ENCODE measurements at places on chromosomes 11 and 22.

- no peak for DNase-seq
These were observed 116.5 kb downstream of the AASDHPPT start for GRCh38 chr11:106193956-106194355.

DNA sequence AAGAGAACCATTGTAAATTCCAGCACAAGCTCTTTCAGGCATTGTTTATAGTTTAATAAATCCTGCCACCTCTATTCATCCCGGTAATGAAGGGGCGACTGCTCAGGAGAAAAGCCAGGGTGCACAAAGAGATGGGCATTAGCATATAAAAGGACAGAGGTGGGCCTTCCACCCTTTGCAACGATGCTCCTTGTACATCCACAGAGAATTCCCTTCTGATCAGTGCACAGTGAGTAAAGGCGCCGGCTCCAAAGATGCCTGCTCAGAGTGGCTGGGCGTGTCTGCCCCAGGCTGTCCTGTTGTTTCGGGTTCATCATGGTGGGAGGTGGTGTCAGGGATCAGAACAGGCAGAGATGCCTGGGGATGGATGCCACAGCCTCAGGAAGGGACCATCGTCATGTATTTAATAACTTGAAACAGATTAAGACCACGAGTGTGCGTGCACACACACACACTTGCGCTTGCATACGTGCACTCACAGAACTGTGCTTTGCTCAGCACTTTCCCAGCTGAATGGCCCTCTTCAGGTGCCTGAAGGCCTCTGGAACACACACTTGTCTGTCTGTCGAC lies 305.0 kb downstream of the TBC1D22A start:
- no peak for DNase-seq

DNA sequence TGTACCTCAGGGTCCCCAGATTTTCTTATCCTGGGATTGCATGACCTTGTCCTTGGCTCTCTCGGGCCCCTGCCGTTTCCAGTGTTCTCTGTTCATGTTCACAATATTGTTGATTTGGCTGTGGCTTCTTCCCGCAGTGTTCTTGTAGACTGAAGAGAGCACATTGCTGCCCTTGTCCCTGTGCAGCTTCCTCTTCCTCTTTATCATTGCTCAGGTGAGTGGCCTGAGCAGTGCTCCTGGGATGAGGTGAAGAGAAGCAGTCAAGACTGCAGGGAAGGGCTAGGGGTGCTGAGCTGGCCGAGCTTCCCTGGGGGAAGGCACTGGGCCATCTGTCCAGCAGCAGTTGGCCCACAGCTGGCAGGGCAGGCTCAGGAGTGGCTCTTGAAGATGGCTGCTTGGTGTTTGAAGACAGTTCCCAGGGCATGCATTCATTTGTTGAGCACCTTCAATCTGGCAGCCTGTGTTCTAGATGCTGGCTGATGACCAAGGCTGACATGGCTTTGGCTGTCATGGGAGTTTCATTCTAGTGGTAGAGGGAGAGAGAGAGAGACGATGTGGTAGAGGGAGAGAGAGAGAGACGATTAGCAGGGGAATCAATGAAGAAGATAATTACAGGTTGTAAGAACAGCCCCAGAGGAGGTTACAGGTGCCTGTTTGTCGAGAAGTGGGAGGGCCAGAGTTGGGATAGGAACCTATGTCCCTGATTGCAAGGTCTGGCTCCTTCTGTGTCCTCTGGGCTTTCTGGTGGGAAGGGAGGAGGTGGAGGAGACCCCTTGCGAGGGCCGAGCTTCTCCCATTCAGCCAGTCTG lies 17.4 kb downstream of the BMAL1 start:
- DNase-seq = no peak

GRCh38 chr11:79119491-79120284 lies 321.1 kb downstream of the TENM4 start:
- no peak for DNase-seq

- DNase-seq = no peak
These were observed 29.8 kb downstream of the ABTB2 start for GRCh38 chr11:34327804-34328631.

DNA sequence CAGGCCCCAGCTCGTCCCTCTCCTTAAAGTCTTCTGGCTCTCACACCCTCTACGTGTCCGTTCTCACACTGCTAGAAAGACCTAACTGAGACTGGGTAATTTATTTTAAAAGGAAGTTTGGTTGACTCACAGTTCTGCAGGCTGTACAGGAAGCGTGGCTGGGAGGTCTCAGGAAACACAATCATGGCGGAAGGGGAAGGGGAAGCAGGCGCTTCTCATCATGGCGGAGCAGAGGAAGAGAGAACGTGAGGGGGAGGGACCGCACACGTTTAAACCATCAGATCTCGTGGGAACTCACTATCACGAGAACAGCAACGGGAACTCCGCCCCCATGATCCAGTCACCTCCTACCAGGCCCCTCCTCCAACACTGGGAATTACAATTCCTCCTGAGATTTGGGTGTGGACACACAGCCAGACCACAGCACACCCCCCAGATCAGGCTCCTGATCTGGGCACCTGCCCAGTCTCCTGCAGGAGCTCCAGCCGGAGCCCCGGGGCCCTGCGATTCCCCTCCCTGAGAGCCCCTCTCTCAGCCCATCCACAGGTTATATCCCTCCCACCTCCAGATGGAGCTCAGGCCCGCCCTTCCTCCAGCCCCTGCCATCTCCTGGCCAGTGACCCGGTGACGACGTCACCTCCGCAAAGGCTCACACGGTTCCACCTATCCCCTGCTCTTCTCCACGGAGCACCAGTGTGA lies 170.2 kb downstream of the BRD1 start:
- peak; percentile 88 for DNase-seq

GRCh38 chr11:12376259-12377081 lies 901 bp upstream of the PARVA start:
- no peak for DNase-seq

- DNase-seq = no peak
These were observed 41.9 kb downstream of the RTN4R start for GRCh38 chr22:20226077-20226716.

GRCh38 chr22:46946383-46946962 lies 184.0 kb downstream of the TBC1D22A start:
- no peak for DNase-seq

- no peak for DNase-seq
These were observed 26.8 kb upstream of the MGAT3 start for GRCh38 chr22:39429916-39430575.

DNA sequence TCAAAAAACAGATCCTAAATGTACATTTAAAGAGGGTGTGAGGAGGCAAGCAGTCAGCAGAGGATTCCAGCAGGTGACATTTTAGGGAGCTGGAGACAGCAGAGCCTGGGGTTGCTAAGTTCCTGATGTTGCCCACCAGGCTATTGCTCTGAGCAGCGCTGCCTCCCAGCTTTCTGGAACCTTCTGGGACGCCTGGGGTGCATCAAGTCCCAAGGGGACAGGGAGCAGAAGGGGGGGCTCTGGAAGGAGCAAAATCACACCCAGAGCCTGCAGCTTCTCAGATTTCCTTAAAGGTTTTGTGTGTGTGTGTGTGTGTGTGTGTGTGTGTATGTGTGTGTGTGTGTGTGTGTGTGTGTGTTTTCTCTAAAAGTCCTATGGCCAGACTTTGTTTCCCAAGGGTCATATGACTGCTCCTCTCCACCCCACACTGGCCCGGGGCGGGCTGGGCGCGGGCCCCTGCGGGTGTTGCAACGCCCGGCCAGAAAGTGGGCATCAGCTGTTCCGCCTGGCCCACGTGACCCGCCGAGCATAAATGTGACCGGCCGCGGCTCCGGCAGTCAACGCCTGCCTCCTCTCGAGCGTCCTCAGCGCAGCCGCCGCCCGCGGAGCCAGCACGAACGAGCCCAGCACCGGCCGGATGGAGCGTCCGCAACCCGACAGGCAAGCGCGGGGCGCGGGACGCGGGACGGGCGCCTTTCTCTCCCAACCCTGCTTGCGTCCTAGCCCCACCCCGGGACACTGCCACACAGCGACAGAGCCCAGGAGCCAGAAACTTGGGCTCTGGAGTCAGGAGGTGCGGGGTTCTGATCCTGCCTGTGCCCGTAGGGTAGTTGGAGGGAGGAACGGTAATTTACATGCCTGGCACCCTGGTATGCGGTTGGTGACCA lies at the start of gene HMOX1:
HMOX1 (plus strand) TSS at position 560 of the 887 bp plus-strand sequence; CDS start at position 638, 78 bp downstream.
- peak; percentile 31 for DNase-seq

DNA sequence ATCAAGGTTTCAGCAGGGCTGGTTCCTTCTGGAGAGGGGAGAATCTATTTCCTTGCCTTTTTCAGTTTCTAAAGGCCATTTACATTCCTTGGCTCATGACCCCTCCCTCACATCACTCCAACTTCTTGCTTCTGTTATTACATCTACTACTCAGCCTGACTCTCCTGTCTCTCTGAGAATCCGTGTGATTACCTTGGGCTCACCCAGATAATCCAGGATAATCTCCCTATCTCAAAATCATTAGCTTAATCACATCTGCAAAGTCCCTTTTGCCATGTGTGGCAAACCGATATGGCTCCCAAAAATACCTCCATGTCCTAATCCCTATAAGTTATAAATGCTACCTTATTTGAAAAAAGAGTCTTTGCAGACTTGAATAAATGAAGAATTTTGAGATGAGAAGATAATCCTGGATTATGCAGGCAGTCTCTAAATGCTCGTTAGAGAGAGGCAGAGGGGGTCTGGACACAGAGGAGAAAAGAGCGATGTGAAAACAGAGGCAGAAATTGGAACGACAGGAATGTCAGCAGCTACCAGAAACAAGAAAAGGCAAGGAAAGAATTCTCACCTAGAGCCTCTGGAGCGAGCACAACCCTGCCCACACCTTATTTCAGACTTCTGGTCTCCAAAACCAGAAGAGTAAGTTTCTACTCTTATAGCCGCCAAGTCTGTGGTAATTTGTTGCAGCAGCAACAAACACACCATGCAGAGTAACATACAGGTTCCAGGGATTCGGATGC lies 23.6 kb upstream of the ARHGAP32 start:
- no peak for DNase-seq

- DNase-seq = no peak
These were observed 1.7 kb downstream of the STX3 start for GRCh38 chr11:59756845-59757244.

DNA sequence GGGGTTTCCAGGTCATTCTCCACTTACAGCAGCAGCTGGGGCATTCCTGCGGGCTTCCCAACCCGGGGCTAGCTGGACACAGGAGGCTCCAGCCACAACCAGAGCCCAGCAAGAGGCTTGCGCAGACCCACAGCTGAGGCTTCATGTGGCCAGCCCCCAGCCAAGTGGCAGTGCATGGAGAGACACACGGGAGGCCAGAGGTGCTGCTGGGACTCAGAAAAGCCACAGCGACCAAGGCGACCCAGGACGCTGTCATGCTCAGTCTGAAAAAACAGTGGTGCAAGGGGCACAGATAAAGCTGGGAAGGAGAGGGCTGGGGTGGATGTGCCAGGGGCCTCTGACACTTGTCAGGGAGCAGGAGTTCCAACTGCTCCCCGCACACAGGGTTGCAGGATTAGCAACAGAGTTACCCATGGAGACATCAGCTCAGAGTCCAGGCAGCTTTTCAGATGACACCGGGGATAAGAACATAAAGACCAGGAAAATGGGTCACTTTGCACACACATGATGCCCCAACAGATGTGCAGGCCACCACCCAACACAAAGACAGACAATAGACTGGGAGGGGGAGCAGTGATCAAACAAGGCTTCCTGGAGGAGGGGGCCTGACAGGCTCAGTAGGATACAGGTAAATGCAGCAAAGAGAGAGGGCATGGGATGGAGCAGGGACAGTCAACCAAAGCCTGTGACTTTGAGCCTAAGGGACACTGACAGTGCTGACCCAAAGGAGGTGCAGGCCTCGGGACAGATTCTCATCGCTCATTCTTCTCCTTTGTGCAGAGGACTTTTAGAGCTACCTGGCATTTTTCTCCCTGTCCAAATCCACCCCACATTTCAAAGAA lies 6.9 kb upstream of the NEAT1 start:
- no peak for DNase-seq

- no peak for DNase-seq
These were observed 80.0 kb downstream of the C11orf91 start for GRCh38 chr11:33620423-33621171.
